ENCODE measurements at places on chromosomes 2 and 18.

DNA sequence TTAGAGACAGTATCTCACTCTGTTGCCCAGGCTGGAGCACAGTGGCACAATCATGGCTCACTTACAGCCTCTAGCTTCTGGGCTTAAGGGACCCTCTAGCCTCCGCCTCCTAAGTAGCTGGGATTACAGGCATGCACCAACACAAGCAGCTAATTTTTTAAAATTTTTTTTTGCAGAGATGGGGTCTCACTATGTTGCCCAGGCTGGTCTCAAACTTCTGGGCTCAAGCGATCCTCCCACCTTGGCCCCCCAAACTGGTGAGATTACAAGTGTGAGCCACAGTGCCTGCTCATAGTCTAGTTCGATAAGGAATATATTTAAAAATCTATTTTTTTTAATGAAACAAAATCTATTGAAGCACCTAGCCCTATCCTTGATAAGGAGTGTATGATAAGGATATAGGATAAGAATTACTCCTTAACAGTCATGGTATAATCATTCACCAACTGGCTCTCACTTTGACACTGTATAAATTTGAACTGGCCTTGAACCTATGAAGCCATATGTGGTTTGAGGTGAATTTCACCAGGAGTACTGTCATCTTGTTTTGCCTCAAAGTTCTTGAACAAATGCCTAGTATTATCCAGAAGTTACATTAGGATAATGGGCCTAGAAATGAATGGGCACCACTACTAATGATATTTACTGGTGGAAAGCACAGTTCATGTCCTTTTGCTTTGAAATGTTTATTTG lies 71.1 kb downstream of the EXOC6B start:
- no peak for DNase-seq

- peak; percentile 41 for DNase-seq
Observed at GRCh38 chr2:15561574-15562344, 625 bp upstream of the NBAS start.

DNA sequence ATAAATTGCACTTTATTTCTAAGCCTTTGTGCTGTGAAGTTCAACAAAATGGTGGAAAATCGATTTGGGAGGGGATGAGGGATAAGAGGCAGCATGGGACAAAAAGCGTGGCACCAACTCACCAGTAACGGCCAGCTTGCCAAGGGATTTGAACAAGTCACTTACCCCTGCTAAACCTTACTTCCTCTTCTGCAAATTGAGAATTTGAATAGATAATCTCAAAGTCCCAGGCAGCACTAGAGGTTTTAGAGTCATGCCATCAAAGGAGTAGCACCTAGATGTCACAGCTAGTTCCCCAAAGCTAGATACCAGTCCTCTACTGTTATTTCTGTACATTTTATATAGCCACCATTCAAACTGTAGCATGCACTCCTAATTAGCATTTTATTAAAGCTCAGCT lies 83.7 kb upstream of the VRK2 start:
- no peak for DNase-seq

DNA sequence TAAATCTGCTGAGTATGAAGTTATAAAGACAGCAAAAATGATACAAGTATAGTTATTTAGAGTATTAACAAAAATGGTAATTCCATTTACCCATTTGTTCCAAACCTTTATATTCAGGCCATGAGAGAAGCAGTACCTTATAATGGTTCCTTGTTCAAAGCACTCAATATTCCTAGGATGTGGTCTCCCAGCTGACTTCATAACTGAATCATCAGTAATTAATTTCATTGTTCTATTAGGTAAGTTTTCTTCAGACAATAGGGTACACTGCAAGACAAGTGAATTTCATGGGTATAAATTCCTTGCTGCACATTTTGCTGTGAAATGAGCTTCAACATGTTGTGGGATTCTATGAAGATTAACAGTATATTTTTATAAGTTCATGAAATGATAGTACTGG lies 550.8 kb upstream of the ZEB2 start:
- DNase-seq = no peak

DNA sequence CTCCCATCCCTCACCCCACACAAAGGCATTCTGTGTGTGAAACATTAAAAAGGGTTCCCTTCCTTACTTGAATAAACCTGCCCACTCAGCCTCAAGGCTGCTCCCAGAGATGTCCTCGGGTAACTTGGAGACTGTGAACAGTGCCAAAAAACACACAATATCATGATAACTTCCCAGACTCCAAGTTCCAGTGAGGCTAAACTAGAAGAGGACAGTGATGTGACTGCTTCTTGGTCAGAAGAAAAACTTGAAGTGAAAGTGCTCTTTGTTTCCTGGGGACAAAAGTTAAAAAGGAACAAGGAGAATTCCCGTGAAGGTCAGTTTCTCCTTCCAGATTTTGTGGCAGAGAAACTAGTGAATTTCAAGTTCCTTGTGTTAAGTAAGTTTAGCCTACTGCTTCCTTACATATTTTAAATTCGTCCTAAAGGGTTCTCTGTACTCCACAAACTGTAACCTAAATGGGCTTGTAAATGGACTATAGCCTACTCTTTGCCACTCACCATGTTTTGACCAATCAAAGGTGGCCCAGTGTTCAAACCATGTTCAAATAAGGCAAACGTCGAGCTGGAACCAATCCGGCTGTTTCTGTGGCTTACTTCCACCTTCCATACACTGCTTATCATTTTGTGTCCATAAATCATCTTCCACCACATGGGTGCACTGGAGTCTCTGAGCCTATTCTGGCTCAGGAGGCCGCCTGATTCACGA lies 20.4 kb downstream of the TPRKB start:
- DNase-seq = no peak

DNA sequence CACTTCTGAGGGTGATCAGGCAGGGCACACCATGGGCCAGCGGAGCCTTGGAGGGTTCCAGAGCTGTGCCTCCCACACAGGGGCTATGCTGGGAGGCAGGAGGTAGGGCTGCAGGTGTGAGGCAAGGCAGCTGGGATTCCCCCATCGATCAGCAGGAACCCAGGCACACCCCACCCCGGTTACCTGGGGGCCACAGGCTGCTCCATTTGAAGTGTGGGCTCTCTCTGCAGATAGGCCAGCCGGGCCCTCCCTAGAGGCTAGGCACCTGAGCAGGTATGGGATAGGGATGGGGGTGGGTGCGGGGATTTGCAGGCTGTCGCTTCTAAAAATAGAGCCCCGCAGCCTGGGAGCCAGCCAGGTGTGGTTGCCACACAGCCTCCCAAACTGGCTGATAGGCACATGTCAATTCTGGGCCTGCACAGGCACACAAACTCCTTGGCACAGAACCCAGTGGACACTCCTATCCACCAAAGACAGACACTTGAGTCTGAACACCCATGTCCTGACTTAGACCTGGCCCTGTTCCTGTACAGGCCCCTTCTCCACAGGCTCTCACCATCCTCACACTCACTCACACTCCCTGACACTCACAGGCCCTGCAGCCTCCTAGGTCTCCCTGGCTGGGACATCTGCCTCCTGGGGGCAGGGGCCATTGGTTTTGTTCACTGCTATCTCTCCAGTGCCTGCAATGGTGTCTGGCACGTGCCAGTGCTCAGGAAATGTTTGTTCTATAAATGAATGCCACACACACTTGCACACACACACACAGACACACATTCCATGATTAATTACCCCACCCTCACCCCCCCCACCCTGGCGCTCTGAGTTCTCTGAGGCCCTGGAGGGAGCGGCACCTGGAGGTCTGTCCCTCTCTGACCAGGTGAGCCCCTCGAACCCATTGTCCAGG lies 73.4 kb downstream of the ZFP36L2 start:
- DNase-seq = no peak

DNA sequence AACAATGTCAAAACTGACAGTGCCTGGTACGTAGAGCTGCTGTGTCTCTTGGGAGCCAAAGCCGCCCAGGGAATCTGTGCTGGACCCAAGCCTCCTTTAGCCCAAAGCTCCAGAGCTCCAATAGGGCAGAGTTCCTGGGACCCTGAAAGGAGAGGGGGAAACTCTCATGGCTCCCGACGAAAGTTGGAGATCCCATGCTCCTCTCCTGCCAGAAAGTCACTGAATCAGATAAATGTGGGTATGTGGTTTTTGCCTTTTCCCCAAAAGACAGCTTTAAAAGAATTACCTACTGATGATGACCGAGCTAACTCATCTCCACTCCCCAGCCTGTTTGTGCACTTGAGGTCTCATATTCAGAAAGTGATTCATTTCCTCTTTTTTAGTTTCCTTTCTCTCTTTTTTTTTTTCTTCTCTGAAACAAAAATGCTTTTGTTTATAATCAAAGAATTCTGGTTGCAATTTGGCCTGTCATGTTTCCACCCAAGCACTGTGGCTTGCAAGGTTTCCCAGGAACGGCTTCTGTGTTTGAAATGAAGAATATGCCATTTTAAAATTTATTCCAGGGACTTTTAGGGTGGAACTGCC lies 14.1 kb upstream of the PMAIP1 start:
- DNase-seq = peak; percentile 72

GRCh38 chr2:111951486-111951885 lies 53.1 kb downstream of the MERTK start:
- DNase-seq = no peak

- no peak for DNase-seq
Observed at GRCh38 chr2:33086400-33087015, 139.8 kb downstream of the LTBP1 start.

DNA sequence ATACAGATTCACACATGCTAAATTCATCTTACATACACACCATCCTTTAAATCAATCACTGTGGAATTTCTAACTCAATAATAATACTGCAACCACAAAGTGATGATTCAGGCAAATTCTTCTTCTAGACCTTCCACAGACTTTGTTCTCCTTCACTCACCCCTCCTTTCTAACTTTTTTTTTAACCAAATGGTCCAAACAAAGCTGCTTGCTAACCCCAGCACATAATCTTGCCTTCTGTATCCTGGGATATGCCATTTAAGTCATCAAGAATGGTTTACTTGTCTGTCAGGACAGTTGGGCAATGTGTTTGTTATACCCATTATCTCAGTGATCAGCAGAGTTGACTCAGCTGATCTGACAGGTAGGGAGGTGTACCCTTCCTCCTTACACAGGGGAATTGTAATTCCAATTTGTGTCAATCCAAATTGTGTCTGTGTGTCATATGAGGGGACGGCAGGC lies 10.0 kb downstream of the SLC40A1 start:
- peak; percentile 17 for DNase-seq

DNA sequence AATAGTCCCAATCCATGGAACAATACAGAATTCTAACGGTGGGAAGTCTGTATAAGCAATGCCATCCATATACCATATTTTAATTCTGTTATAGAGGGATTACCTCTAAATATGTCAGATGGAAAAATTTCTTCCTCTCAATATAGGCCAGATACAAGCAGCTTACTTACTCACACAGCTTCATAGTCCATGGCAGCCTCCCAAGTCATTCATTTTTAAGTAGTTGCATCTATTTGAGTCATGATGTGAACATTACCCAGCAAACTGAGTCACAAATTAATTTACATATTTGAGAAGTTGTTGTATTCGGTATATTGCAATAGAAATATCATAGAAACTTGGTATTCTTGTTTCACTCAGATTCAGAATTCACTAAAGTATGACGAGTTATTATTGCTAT lies 20.3 kb downstream of the TBR1 start:
- DNase-seq = no peak

DNA sequence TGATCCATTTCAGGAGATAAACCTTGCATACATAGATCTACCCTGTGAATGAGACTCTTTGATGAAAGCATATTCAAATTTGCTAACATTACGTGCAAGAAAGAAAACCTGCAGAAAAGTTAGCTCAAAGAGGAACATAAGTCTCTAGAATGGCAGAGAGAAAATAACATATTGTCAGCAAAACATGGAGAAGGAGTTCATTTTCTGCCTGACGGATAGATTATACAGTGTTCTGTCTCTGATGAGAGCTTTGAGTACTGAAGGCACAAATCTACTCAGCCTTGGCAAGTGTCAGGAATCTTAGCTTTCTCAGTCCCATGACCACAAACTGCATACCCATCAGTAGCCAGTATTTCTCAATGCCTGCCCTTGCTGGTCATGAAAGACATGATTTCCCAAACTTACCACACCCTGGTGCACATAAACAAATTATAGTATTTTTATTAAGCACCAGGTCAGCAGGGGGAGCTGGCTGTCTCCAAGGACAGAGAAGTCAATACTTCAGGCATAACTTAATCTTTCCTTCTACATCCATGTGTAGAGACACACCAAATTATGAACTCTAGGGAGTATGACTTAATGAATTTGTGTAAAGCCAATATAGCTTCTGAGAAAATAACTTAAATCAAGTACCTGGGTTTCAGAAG lies 401.2 kb upstream of the SOX11 start:
- DNase-seq = no peak
